Fibroblast of lung (primary cell): ENCODE measurements at places on chromosomes 6 and 20. TPM values are rescaled to one million over a fixed set of nuclear protein-coding genes. Genes with fewer than 3 reads are reported as not detected.
A peak's percentile ranks its signal among the peaks of the same experiment; 100 is the strongest.

The AIG1 gene
- total RNA-seq, result 36.2 and 40.6 TPM in 2 replicates

The TRAPPC3L gene
- under 0.01 TPM in 2 replicates for total RNA-seq

The SLC17A2 gene
- under 0.01 TPM in 1 of 2 replicates, not detected in the other for total RNA-seq

The TREM1 gene
- total RNA-seq, result 0.26 TPM in 1 of 2 replicates, not detected in the other

The SIRPB2 gene
- total RNA-seq, result not detected in 2 replicates

The IL17A gene
- total RNA-seq, result not detected in 2 replicates

The FOXO3 gene
- total RNA-seq, result 53.7 and 63.9 TPM in 2 replicates

The DAAM2 gene
- total RNA-seq, result 25.9 and 41.5 TPM in 2 replicates

DNA sequence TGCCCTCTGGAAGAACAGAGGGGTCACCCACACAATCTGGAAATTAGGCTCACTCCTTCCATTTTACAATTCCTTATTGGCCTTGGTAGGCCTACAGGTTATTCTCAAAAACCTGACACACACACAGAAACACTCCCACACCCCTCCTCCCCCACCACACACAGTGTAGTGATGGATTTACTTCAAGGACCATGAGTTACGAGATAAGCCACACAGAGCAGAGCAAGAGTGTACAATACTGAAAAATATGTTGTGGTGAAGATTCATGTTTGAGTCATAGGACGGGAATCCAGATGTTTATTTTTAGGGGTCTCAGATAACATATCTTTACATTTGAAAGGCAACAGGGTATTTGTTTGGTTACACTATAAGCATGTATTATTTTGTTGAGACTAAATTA is 291.9 kb downstream of the PLCB1 start:
- peak; percentile 47 for DNase-seq

DNA sequence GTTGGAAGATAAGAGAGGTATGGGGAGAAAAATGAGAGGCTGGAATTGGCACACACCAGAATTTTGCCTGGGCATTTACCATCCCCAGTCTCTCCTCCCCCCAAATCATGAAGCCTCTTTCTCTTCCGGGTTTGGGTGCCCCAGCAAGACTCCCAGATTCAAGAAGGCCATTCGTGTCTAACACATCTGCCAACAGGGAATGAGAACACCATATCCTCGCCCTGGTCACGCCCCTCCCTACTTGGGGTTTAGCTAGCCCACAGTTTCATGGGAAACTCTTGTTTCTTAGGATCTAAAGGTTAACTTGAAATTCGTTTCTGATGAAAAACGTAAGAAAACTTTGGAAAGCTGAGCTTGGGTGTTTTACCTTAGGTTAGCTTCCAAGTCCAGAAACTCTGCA is 105.5 kb upstream of the TMEM170B start:
- no peak for DNase-seq

GRCh38 chr6:137541534-137542063 is 47.4 kb upstream of the OLIG3 start:
- no peak for DNase-seq

DNA sequence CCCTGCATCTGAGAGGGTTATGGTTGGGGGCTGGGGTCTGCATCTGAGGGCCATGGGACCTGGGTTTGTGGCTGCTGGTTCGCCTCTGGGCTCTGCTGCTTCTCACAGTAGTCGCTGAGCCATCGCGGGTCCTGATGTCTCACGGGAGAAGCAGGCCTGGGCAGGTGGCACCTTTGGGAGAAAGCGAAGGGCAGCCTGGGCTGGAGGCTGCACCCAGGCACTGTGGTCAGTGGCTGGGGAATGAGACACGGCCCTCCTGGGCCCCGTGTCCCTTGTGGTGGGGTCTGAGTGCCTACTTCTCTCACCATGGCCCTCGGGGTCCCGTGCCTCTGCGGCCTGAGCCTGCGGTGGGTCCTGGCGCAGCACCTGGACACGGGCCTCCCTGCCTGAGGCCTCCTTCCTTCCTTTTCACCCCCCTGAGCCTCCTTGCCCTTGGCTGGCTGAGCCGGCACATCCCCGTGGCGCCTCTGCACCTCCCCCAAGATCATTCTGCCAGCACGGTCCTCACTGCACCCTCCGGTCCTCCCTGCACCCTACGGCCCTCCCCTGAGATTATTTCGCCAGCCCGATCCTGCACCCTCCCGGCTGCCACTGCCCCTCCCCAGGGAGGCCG is 206.0 kb downstream of the ERMARD start:
- DNase-seq, result no peak

GRCh38 chr6:108074057-108074358 is 533 bp downstream of the OSTM1 start:
- no peak for DNase-seq

DNA sequence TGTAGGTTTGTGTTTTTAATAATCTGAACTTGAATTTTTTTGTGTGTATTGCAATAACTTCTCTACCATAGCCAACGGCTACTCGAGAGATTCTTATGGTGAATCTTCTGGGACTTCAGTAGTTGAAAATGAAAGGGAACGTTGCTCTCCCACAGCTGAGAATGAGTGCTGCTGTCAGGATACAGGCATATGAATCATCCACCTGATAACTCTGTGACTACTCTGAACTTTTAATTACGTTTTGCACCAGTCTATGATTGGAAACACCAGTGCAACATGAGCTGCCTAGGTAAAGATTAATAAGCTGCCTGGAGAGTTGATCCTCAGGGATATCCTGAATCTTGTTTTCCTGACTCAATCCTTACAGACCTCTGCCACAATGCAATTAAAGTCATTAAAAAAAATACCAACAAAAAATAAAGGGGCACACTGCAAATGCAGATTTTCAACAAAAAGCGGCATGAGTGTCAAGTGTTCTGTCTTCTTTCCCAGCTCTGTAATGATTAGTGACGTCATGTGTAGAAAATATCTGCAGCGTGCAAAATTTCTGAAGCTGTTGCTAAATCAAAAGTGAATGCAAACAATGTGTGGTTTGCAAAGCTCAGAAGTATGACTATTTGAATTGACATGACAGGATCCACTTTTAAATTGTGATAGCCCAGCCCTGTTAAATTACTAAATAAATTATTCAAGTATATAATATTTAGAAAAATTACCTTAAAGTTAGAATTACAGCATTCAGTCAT is 432.2 kb downstream of the HTR1B start:
- peak; percentile 20 for DNase-seq

GRCh38 chr6:5746053-5746758 is 260.5 kb downstream of the NRN1 start:
- no peak for DNase-seq

- DNase-seq, result no peak
Observed at GRCh38 chr6:165855856-165856255, 192.8 kb upstream of the PDE10A start.

GRCh38 chr6:168117942-168118341 is 38.9 kb upstream of the FRMD1 start:
- no peak for DNase-seq

GRCh38 chr6:160851031-160851430 is 140.5 kb upstream of the MAP3K4 start:
- no peak for DNase-seq

DNA sequence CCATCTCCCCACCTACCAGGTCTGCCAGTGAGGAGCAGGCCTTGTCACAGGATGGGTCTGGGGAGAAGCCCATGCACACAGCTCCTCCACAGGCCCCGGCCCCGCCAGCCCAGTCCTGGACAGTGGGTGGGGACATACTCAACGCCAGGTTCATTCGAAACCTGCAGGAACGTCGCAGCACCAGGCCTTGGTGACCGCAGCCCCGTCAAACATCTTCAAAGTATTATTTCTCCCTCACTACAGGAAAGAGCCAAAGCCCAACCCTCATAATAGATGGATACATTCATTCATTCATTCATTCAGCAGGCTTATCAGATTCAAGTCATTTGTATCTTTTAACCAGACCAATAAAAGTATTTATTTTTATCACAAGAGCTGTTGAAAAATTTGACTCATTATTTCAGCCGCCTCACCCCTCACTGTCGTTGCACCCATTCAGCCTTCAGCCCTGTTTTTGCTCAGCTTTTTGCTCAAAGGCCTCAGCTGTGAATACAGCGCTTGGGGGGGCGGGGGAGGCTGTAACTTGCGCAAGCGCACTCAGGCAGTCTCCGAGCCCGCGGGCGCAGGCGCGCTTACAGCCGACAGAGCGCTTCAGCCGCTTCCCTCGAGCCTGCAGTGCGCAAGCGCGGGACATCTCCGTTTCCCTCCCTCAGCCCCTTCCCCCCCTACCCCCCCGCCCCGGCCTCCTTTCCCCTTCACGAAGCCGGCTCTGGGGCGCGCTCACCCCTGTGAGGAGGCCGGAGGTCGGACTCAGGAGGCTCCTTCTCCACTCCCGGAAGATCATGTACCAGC is at the start of gene C6orf136:
Gene C6orf136, plus strand, starts transcription at position 684 of the 792 bp plus-strand sequence. Its CDS starts 99 bp downstream, at position 783.
- DNase-seq, result peak; percentile 82

DNA sequence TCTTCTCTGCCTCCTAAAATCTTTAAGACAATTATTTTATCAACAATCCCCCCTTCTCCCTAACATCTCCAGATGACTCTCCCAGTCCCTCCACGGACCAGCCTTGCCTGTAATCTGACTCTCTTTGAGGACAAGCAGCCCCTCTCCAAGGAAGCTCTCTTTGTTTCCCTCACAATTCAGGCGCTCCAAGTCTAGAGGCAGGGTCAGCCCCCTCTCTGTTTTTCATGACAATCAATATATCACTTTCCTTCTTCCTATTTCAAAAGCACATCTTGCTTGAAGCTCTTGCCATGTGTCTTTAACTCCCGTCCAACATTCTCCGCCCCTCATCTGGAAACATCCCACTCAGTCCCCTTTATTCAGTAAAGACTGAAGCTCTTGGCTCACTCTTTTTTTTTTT is 393.4 kb upstream of the SULF2 start:
- DNase-seq, result no peak

DNA sequence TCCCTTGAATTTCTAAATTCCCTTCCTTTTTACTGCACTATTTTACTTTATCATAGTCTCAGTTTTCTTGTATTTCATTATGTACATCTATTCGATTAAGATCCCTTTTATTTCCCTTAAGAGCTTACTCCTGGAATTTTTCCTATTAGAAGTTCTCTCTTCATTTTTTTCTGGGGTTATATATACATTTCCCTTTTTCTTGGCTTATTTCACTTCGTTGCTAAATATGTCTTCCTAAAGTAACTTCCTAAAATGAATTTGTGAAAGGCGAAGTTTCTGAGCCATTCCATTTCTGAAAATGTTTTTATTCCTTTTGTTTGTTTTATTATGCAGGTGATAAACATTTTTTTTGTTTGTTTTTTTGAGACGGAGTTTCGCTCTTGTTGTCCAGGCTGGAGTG is 5.9 kb upstream of the CD109 start:
- no peak for DNase-seq

DNA sequence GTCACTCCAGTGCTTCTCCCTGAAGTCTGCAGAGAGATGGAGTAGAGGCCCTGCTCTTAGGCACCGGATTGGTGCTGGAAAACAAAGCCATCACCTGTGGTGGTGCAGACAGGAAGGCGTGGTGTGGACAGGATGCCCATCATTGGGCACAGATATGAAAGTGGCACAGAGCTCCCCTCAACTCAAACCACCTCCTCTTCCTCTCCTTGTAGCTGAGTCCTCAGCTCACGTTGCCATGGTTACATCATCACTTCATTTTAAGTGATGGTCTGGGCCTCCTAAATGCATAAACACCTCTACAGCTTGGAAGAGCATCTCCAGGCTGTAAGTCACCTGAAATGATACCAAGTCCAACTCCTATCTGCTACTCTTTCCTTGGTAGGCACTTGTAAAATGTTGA is 8.0 kb upstream of the RTF2 start:
- no peak for DNase-seq

- no peak for DNase-seq
Observed at GRCh38 chr20:33677991-33678702, 3.9 kb upstream of the NECAB3 start.

DNA sequence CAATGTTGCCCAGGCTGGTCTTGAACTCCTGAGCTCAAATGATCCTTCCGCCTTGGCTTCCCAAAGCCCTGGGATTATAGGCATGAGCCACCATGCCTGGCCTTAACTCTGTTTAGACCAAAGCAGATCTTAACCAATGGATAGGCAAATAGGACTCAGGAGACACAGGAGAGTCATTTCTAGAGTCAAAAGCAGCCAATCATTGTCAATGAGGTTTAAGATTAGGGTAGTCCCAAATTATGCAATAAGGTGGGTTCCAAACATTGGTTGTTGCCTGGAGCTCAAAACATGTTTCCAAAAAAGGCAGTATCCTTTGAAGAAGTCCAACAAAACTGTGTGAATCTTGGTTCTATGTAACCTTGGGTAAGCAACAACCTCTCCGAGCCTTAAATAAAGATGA is 95.7 kb upstream of the JARID2 start:
- no peak for DNase-seq

GRCh38 chr6:32982084-32982701 is 13.8 kb downstream of the BRD2 start:
- no peak for DNase-seq

GRCh38 chr6:159203304-159204005 is 34.3 kb downstream of the FNDC1 start:
- DNase-seq, result peak; percentile 81

GRCh38 chr20:14915356-14915755 is 577.9 kb upstream of the FLRT3 start:
- DNase-seq, result no peak

DNA sequence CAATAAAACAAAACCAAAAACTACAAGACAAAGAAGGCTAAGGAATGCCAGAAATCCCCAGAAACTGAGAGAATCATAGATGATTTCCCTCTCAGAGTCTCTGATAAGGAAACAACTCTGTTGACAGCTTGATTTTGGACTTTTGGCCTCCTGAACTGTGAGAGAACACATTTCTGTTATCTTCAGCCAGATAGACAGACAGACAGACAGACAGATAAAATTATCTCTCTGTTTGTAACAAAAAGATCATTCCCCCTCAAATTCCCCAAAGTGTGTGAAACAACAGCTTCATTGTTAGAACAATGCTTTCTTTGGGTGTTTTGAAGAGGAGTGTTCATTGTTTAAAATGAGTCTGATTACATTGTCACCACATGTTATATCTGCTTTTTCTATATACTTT is 148.2 kb downstream of the BCKDHB start:
- no peak for DNase-seq

DNA sequence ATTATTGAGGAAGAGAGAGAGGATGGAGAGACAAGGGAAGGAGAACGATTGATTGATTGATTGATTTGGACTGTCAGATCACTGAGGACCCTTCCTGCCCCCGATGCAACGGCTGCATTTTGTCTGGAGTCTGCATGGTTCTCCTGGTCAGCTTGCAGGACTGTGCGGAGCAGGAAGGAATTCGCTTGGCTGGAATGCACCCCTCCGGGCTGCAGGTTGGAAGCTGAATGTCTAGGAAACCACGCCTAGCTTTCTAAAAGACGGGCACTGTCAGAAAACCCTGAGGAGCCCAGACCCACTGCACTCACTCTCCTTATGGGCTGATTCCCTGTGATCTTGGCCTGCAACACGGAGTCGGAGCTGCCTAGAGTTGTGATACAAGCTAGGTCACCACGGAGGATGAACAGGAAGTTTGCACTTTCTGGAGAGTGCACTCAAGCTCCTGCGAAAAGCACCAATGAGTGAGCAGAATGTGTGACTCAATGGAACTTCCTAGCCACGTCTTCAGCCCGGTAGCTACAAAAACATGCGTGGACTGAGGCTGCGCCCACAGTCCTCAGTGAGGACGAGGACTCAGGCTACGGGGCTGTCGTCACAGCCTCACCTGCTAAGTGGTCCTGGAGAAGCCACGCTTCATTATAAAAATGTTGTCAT is 14.4 kb downstream of the DACT2 start:
- DNase-seq, result no peak

GRCh38 chr6:162116902-162117525 is 610.6 kb downstream of the PRKN start:
- no peak for DNase-seq

- no peak for DNase-seq
Observed at GRCh38 chr6:16810411-16810810, 49.2 kb upstream of the ATXN1 start.

- no peak for DNase-seq
Observed at GRCh38 chr6:109820706-109821350, 129.7 kb downstream of the FIG4 start.

GRCh38 chr6:37230104-37230503 is 27.5 kb upstream of the TBC1D22B start:
- DNase-seq, result no peak
